ENCODE measurements at places on chromosomes 6 and 20.

GRCh38 chr20:32650401-32650944 lies 23.3 kb downstream of the C20orf203 start:
- DNase-seq, result no peak

- DNase-seq, result no peak
Observed at GRCh38 chr6:87171938-87172633, 16.7 kb downstream of the ZNF292 start.

DNA sequence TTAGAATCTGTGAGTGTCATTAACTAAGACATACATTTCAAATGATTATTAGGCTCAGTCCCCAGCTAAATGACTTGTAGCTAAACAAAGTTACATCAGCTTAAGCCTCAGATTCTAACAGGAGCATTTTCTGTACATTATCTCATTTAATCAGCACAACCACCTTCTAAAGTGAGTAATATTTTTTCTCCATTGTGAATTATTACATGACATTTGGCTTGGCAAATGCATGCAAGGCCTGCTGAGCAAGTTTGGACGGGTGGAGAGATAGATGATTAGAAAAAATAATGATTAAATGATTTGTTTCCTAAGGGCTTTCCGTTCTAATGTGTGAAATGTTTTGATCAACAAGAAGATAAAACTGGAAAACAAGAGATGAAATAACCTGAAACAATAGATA lies 20.7 kb downstream of the DCBLD1 start:
- DNase-seq, result no peak

- DNase-seq, result no peak
Observed at GRCh38 chr6:22059126-22059525, 237.7 kb downstream of the PRL start.
